ENCODE measurements at places on chromosomes 13 and 19.
A peak's percentile ranks its signal among the peaks of the same experiment; 100 is the strongest.

DNA sequence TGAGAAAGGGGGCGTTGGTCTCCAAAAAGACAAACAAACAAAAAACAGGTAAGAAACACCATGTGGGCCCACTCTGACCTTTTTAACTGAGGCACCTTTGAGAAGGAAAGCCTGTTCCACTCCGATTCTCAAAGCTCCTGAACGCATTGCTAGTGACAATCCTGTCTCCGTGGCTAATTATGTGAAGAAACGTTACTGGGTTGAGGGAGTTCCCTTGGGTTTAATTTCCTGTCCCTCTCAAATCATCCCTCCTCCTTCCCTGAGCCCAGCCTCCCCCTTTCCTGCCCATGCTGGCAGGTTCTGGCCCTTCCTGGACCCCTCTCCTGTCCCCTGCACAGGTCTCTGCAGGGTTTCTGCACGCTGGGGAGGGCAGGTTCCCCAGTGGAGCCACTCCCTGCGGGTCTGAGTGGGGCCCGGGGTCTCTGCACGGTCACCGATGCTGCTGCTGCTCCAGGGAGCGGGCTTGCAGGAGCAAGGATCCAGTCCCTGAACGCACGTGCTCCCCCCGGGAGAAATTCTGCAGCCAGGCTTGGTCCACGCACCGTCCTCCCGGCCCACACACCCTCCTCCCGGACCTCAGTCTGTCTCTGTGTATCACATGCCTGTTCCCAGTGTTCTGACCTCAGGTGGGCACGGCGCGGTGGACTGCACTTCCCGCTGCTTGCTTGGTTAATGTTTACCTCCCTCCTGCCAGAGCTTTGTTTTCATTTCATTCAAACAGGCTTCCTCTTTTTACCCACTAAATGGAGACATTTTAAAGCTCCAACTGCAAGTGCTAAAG, 76.4 kb upstream of the MCF2L start:
- DNase-seq: no peak

- DNase-seq: no peak
These were observed 153.5 kb upstream of the ZNF507 start for GRCh38 chr19:32191921-32192320.

GRCh38 chr19:13207846-13208671, 57.8 kb downstream of the IER2 start:
- peak; percentile 53 for DNase-seq

- no peak for DNase-seq
These were observed 9.7 kb downstream of the MAST3 start for GRCh38 chr19:18107235-18107634.

- DNase-seq: no peak
These were observed 457.3 kb downstream of the FGF14 start for GRCh38 chr13:101944521-101944920.

DNA sequence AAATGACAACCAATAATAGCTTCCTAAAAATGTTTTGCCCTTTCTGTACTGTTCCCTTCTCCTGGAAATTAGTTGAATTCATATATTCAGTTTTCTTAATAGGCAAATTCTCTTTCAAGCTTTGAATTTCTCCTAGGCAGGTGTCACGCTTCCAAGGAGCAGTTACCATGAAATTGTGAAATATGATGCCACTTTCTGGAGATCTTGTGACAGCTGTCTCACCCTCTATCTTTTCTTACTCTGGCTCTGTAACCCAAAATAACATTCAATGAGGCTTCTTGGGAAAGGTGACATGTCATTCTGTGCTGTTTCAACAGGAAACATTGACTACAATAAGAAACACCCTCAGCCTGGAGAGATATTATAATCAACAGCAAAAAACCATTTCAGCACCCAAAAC, 80.3 kb upstream of the MRI1 start:
- no peak for DNase-seq

- no peak for DNase-seq
These were observed 5.9 kb downstream of the NANOS3 start for GRCh38 chr19:13882836-13883235.

DNA sequence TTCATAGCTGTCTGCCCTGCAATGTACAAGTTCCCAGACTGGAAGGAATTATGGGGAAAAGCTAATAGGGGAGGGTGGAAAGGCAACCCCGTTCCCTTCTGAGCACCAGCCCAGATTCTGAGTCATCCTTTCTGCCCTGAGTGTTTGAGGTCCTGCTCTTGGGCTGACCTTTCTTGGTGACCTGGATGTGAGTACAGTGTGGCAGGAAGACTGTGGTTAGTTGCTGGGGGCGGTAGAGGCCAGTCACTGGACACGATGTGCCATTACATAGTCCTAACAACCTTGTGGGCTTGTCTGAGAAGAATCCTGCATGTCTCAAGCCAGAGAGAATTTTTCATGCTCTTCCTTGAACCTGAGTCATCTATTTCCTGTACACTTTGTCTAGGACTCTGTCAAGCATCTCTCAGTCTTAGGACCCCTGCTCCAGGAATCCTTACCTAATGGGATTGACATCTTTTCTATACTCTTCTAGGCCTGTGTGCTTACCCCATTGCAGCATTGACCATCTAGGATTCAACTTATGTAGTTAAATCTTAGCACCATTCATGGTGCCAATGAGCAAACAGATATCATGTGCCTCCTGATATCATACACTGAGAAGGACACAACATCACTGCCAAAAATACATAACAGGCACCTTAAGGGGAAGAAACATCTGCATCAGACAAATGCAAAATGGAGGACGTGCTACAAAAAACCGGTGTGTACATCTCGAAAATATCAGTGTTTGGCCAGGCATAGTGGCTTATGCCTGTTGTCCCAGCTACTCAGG, 8.1 kb upstream of the ANGPTL4 start:
- DNase-seq: no peak

- DNase-seq: no peak
These were observed 1.8 kb upstream of the PLIN5 start for GRCh38 chr19:4536798-4537197.

GRCh38 chr13:71117920-71118319, 749.1 kb downstream of the DACH1 start:
- no peak for DNase-seq

- DNase-seq: no peak
These were observed 24.5 kb upstream of the CYSLTR2 start for GRCh38 chr13:48629277-48629676.

DNA sequence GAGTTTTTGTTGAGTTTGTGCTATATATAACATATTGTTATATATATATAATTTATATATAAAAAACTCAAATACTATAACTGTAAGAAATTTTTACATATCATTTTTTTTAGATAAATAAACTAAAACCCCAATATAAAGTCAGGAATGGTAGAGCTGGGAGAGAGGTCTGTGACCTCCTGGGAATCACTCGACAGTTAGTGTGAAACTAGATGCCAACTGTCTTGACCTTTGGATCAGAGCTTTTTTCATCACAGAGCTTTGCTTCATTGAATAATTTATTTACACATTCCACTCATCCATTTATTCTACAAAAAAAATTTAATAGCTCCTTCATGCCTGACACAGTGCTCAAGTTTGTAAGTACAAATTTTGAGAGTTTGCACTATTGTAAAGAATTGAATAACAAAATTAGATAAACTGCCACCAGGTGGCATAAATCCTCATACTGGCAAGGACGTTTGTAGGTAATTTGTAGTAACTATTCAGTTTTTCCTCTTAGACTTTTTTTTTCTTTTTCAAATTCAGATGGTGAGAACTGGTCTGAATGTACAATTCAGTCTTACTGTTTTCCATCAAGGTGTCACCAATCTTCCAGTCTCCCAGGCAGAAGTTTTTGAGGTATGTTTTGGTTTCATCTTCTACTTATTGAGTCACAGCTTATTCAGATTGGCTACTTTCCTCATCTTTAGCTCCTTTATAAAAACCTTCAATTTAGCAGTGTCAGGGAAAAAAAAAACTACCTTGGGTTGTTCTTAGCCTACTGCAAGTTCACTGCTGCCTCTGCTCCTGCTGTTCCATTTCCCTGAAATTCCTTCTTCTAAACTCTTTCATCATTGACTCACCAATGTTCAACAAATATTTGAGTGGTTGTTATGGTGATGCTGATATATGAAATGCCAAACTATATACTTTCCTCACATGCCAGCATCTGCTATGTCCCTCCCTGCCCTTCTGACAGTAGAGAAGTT, 28.7 kb downstream of the LACC1 start:
- DNase-seq: no peak

DNA sequence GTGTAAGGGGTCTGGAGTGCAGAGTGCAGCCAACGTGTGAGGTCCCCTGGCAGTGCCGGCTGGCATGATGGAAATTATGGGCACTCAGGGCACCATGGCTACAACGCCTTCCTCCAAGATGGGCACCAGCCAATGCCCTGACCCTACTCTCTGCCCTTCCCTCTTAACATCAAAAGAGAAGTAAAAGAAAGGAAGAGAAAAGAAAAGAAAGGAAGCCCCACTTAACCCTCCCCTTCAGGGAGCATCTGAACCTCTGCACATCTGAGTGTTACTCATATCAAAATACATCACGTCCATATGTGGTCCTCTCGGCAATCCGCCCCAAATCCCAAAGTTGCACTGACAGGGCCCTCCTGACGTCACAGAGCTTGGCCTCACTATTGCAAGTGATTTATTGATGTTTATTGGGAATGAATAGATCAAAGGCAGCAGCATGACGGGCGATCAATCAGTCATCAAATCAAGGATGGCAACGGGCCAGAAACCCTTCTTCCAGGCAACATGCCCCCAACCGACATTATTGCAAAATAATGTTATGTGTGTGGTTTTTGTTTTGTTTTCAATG, 1.3 kb downstream of the TSHZ3 start:
- DNase-seq: no peak

- DNase-seq: no peak
These were observed 45.2 kb downstream of the GPR180 start for GRCh38 chr13:94646904-94647303.

GRCh38 chr13:107842562-107843180, 372.7 kb downstream of the LIG4 start:
- no peak for DNase-seq

- no peak for DNase-seq
These were observed 30.4 kb downstream of the COMP start for GRCh38 chr19:18760440-18761383.

- no peak for DNase-seq
These were observed 22.2 kb upstream of the ZNF100 start for GRCh38 chr19:21789466-21790085.

DNA sequence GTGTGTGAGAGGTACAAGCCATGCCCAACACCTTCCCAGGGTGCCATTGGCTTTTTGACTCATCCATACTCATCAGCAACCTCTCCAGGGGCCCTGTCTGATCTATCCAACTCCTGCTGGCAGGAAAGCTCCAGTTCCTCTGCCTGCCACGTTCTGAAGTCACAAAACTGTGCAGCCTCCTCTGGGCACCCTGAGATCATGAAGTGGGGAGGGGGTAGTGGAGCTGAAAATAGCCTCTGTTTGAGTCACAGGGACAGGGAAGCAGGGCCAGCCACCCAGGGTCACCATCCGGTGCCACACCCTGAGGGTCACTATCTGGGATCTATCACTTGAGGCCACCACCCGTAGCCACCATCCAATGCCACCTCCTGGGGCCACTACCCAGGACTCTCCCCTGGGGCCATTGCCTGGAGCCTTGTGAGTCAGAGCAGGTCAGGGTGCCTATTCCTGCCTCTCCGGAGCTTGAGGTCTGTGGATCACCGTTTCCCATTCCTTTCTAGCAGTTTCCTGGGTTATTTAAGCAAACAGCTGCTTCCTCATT, 172.1 kb downstream of the NUFIP1 start:
- DNase-seq: no peak

- DNase-seq: no peak
These were observed 312.1 kb upstream of the PCDH20 start for GRCh38 chr13:61727767-61728166.

GRCh38 chr13:20495087-20496023, 30.3 kb downstream of the CRYL1 start:
- peak; percentile 21 for DNase-seq

DNA sequence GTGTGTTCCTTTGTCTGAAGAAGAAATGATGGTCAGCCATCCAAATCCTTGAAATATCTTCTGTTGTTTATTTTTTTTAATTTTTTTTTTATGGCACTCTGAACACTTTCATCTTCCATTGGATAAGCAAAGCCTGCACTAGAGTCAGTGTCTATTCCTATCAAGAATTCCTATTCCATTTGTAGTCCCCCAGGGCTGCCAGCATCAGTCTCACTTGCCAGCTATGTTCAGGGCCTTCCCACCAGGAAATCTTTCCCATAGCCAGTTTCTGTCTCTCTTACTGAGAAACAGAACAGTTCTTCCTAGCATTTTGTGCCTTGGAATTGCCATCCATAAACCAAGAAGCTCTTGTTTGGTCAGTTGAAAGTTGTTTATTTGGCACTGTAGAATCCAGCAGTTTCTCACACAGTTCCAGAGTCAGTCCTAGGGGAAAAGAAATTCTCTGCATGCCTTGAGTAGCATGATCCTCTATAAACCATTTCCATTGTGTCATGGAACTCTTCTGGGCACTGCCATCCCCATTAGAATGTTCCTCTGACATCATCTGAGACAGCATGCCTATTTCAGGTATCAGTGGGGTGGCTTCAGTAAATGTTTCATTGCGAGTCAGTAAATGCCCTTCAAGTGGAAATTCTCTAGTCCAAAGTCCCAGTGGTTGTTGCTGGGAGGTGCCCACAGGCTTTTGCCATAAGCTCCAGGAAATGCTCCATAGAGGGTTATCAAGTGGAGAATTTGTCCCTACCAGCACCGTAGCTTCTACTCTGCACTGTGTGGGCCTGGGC, 18.7 kb upstream of the SPRYD7 start:
- no peak for DNase-seq

DNA sequence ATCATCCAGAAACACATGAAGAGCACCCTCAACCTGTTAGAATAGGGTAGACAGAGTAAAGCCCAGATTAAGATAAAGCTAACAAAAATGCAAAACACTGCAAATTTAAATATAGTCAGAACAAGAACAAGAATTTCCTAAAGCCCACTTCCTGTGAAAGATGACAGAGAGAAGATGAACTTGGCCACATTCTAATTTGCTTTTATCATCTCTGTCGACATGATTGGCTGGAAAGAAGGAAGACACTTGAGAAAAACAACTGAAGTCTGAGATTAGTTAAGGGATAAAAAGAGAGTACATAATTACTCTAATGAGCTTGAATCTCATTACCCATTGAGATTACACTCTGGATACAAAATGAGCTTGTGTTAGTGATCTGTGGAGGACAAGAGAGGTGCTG, 537.6 kb downstream of the KLF5 start:
- no peak for DNase-seq

GRCh38 chr19:29741776-29742175, 26.7 kb upstream of the C19orf12 start:
- no peak for DNase-seq

- DNase-seq: no peak
These were observed 240.0 kb upstream of the SGCG start for GRCh38 chr13:22940736-22941135.

GRCh38 chr13:111518161-111518792, 197.8 kb downstream of the TEX29 start:
- no peak for DNase-seq

DNA sequence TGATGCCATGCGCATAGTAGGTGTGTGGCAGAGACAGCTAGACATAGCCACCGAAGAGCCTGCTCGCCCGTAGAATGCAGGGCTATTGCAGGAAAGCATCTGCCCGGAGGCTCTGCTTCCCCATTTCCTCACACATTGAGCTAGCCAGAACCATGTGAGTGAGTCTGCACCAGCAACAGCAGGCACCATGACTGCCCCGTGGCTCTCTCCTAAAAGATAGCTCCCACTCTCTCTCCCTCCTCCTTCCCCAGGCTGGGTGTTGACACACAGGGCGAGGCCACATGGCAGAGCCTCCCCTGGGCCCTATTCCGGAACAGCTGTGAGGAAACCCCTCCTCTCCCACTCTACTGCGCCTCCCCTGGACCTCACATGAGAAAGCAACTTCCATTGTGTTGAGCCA, 52.3 kb upstream of the ATP12A start:
- DNase-seq: no peak
